T-helper 9 cell (primary cell): ENCODE measurements at places on chromosomes 7 and 10.

DNA sequence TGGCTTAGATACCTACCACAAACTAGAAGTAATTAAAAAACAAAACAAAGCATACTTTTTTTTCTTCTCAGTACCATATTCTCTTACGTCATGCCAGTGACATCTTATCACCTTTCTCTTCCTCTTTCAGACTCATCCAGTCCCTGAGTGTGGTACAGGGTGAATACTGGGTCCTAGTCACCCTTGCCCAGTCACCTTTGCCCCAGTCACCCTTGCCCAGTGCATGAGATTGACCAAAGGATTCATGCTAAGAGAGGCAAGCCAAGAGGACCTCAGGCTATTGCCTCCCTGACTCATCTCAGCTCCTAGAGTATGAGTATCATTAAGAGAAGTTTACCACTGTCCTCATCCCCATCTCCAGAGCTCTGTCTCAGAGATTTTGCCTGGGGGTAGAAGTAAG, 10.0 kb upstream of the TSPAN12 start:
- no peak for DNase-seq

DNA sequence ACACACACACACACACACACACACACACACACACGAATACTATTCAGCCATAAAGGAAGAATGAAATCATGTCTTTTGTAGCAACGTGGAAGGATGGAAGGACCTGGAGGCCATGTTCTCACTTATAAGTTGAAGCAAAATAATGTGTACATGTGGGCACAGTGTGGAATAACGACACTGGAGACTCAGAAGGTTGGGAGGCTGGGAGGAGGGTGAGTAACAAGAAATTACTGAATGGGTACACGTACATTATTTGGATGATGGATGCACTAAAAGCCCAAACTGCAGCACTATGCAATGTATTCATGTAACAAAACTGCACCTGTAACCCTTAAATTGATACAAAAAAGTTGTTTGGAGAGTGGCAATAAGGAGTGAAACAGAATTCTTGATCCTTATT, 32.1 kb downstream of the KMT2C start:
- no peak for DNase-seq

DNA sequence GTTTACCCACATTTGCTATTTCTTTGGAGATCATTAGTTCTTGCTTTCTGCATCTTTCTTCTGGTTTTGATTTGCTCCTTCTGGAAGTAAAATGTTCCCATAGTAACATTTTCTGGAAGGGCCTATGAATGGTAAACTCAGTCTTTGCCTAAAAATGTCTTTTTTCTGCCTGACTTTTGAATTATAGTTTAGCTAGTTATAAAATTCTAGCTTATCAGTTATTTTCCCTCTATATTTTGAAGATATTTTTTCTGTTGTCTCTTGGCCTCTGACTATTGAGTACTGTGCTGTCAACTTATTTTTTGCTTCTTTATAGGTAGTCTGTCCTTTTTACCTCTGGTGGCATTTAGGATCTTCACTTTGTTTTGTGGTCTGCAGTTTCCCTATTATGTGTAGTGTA, 21.6 kb upstream of the MTURN start:
- DNase-seq = no peak

- no peak for DNase-seq
Observed at GRCh38 chr7:95322854-95323253, 1.5 kb downstream of the PON1 start.

- no peak for DNase-seq
Observed at GRCh38 chr10:74988832-74989561, 122.5 kb upstream of the SAMD8 start.

DNA sequence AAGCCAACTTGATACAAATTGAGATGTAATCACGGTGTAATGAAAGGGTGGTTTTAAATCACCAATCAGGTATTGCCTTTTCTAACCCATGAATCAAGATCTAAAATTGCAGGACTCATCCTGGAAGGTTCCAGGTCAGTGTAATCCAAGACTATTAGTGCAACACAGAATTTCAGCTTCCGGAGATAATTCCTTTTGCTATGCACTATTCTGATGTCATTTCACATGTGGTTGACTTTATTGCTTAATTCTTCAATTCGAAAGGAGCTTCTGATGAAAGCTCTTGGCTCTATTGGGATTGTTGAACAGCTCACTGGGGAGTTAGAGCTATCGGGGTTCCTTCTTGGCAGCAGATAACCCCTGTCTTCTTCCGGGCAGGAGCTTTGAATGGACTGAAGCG, 147.4 kb upstream of the INSYN2A start:
- no peak for DNase-seq

DNA sequence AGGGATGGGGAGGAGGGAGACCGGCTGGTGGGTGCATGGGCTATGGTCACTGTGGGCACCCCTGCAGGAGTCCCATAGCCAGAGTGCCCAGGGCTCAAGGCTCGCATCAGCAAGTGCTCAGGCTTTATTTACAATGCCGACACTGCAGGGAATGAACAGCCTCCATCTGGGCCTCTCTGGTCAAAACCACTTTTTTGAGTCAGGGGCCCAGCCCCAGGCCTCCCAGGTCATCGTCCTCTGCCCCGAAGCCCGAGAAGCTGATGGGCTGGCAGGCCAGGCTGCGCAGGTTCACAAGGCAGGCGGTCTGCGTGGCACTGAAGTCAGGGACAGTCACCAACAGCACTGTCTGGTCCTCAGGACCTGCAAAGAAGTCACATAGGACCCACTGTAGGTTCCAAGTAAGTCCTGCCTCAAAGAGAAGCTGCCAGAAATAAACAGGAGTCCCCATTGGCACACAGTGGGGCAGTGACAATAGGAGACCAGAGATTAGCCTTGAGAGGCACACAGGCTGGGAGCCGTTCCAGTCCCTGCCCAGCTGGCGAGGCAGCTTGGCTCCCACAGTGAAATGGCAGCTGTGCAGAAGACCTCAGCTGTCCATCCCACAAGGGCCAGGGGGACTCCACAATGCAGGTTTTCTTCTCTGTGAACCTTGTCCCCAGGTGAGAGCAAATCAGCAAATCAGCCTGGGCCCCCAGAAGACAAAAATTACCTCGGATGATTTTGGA, 8.6 kb downstream of the POLD2 start:
- DNase-seq = no peak

DNA sequence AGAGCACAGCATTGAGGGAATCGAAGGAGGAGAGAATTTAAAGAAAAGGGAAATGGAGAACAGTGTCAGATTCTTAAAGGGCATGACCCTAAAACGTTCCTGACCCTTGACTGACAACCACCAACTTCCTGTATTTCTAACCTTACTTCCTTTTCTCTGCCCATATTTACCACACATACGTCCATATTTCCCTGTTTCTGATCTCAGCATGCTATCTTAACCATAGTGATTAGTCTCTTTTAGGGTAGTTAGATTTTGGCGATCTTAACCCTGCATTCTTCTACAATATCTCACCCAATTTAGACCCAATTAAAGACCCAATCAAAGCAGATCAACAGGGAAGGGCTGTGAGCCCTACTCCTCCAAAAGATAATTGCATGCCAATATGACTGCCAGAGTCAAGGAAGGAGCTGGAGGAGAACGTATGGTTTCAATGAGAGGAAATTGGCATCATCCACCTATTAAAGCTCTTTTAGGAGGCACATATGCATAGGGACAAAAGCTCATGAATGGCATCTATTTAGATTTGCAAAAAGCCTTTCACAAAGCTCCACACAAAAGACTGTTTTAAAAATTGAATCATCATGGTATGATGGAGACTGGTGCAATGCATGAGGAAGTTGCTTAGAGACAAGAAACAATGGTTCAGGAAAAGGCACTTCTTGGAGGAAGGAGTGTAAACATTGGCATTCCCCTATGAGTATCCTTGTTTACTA, 49.0 kb upstream of the ARHGAP12 start:
- no peak for DNase-seq

DNA sequence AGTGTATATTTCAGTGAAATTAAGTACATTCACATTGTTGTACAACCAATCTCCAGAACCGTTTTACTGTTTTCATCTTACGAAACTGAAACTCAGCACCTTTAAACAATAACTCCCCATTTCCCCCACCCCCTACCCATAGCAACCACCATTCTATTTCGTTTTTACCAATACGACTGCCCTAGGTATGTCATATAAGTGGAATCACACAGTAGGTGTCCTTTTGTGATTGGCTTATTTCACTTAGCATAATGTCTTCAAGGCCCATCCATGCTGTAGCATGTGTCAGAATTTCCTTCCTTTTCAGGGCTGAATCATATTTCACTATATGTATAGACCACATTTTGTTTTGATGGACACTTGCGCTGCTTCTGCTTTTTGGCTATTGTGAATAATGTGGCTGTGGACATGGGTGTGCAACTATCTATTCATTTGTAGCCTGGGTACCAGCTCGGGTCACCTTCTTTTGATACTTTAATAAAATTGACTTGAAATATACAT, 34.3 kb upstream of the DLG5 start:
- no peak for DNase-seq

- peak; percentile 26 for DNase-seq
Observed at GRCh38 chr7:44534501-44534900, 6.6 kb downstream of the NPC1L1 start.

- no peak for DNase-seq
Observed at GRCh38 chr10:21475393-21475792, 50.1 kb downstream of the SKIDA1 start.

DNA sequence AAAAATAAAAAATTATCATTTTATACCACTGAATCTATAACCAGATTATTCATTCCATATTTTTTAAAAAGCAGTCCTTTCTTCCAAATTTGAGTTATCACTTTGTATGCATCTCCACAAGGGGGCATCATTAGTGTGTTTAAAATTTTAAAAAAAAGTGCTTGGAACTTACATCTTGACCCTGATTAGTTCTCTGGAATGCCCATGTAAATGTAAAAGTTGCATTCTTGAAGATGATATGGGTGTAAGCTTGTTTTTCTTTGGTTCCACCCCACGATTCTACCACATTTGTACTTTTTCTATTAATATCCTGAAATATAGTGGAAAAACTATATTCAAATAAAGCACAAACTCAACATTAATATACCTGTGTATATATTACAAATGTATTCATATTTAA, 144.9 kb downstream of the ELAPOR2 start:
- DNase-seq = no peak

DNA sequence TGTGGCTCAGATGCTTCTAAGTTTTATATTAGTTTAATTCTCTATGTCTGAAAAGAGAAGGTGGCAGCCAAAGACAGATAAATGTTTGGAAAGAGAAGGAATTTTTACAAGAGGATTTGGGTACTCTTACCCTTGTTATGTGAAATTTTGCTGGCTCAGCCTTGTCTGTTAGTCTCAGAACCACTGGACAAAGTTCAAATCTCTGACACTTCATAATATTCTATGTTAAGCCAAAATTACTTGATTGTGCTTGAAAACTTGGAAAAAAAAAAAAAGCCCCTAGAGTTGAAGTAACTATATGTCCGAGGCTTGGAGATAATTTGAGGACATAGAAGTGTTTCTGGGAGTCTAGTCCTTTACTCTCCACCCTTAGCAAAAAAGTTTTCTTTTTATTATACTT, 1079.3 kb upstream of the LRRTM3 start:
- no peak for DNase-seq

DNA sequence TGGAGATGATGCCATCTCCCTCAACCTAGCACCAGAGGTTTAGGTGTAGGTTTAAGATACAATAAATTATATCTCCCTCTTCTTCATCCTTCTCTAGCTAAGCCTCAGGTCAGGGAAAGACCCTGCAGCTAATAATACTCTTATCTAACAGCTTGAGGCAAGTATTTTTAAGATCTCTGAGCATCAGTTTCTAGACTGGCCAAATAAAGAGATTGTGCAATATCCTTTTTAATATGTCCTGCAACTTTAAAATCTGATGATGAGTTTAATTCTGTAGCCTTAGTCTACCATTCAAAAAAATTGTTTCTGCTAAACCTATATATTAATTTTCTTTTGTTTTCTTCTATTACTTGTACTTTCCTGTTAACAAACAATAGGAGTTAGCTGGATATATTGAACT, 850.8 kb downstream of the GRM8 start:
- DNase-seq = no peak

- no peak for DNase-seq
Observed at GRCh38 chr7:142153400-142153799, 41.9 kb downstream of the MGAM2 start.

DNA sequence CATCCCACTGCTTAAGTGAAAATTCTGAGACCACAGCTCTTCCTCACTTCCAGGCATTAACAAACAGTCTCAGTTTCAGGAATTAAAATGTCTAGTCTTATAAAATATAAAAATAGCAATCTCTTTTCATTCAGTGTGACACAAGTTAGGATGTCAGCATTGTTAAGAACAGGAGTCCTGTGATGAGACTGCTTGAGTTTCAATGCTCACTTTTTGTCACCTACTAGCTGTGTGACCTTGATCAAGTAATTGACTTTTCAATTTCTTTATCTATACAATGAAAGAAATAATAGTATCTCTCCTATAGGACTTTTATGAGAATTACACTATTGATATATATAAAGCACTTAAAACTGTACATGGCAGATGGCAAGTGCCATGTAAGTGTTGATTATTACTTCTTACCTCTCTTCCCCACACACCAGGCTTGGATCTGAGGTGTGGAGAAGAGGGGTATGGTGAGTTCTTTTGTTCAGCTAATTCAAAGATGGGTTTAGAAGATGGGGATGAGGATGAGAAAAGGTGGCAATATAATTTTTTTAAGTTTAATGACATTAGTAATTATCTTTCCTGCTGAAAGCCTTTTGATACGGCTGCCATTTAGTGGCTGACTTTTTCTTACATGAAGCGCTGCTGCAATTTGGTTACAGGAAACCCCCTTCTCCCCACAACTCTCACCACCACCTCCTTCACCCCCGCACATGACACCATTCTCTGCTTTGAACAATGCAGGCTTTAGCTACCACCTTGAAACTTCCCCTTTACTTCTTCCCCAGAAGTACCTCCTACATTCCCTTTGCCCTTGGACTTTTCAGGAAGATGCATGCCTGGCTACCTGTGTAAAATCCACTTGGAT, 20.8 kb upstream of the HYAL4 start:
- DNase-seq = no peak

DNA sequence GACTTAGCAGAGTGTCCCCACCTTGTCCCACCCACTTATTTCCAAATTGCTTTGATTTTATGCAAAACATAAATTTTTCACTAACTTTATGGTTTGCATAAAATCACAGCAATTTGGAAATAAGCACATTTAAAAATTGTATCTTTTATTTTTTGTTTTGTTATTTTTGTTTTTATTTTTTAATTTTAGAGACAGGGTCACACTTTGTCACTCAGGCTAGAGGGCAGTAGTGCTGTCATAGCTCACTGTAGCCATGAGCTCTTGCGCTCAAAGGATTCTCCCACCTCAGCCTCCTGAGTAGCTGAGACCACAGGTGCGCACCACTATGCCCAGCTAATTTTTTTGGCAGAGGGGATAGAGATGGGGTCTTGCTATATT, 43.2 kb downstream of the APBB1IP start:
- DNase-seq = no peak

DNA sequence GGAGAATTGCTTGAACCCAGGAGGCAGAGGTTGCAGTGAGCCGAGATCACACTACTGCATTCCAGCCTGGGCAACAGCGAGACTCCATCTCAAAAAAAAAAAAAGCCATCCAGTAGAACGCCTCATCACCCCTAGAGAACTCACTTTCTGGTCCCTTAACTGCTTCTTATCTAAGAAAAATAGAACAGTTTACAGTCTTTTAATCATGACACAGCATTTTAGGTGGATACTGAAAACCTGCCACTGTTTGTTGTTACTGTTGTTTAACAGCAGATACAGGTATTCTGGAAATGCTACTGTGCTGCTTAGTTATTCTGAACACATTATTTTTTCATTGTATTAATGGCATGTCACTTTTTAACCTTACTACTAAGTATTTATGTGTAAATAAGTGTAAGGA, 624.3 kb upstream of the GHITM start:
- no peak for DNase-seq

- no peak for DNase-seq
Observed at GRCh38 chr10:125684581-125684980, 1.6 kb upstream of the TEX36 start.

GRCh38 chr10:117391436-117392205, 16.4 kb upstream of the PDZD8 start:
- no peak for DNase-seq
